Right hindlimb (tissue), 1 donor: ENCODE measurements at places on chromosomes 1 and 21.

- DNase-seq = no peak
Measured at GRCh38 chr1:154212083-154212482, 6.0 kb upstream of the CFAP141 start.

- no peak for DNase-seq
Measured at GRCh38 chr1:12176298-12177118, 9.7 kb downstream of the TNFRSF1B start.

GRCh38 chr1:54606990-54607325, 16.4 kb downstream of the FAM151A start:
- DNase-seq = no peak

GRCh38 chr1:61782771-61783170, 40.5 kb downstream of the PATJ start:
- DNase-seq = no peak

GRCh38 chr1:198932351-198932991, 293.6 kb downstream of the PTPRC start:
- no peak for DNase-seq

DNA sequence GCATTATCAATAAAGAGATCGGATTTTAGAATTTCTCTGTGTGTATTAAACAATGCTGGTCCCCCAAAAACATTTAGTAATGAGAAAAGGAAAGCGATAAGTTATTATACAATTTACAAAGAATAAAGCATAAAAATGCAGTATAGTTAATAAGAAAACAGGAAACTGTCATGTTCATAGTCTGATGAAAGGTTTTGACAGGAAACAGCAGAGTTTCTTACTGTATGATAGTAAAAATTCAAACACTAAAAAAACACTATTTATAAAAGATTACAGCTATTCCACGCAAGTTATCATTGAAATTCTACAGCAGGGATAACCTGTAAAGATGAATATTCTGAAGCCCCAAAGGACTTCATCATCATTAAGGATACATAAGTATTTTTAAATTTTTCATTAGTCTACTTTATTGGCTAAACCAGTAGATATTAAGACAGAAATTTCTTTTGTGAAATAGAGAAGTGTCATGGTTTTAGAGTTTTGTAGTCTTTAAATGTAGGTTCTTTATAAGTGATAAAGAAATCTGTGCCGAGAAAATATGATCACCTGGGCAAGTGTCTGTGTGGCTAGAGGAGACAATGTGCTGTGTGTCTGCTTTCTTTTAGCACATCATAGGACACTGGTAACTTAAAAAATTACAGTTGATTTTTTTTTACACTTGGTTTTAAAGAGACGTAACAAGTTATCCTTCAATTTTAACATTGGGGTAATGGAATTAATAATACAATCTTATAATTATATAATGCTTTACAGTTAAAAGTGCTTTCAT, 49.7 kb upstream of the GFI1 start:
- DNase-seq = no peak

DNA sequence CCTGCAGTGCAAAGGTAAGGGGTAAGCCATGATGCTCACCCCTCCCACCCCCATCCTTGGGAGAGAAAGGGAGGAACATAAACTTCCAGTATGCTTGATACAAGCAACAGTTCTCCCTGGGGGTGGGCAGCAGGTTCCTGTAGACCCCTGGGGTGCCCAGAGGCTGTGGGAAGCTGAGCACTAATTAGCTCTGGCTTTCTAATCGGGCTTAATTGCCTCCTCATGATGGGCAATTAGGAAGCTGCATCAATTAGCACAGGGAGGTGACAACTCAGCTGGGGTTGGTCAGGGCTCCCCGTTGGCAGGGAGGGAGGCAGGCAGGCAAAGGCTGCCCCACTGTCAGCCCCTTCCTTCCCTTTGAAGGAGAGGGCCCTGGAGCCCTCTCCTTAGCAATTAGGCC, 15.7 kb upstream of the LMNA start:
- no peak for DNase-seq

GRCh38 chr21:36212513-36212780, 55.8 kb downstream of the DOP1B start:
- DNase-seq = no peak

GRCh38 chr1:200982071-200982945, 41.2 kb downstream of the KIF21B start:
- DNase-seq = peak; percentile 36

GRCh38 chr1:29655145-29655544, 418.8 kb downstream of the PTPRU start:
- no peak for DNase-seq

DNA sequence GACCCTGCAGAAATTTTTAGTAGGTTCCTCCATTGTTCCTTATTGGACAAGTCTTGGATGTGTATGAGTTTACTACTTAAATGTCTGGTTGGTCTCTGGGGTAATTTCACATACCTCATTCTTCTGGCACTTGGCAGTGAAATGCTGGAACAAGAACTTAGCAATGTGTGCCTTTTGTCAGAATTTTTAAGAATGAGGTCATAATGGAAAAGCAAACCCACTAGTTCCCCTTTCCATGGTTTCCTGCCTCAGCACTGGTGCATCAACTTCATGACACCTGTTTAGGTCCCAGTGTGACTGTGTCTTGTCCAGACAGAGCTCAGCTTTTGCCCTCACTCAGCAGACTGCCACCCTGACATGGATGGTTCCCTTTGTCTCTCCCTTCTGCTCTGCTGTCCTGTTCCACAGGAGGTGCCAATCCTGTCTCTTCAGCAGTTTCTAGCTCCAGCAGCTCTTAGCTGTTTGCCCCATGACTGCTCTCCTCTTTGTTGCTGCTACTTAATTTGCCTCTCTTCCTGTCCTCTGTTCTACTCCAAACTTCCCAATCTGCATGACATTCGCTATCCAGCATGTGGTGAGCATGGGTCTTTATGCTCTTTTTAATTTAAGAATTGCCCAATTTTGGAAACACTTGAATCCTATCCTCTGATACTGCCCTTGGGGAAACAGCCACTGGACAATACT, 135.6 kb downstream of the CYYR1 start:
- no peak for DNase-seq

- DNase-seq = no peak
Measured at GRCh38 chr1:47565092-47565491, 127.2 kb downstream of the FOXD2 start.
